ENCODE measurements at places on chromosomes 16 and 17.

DNA sequence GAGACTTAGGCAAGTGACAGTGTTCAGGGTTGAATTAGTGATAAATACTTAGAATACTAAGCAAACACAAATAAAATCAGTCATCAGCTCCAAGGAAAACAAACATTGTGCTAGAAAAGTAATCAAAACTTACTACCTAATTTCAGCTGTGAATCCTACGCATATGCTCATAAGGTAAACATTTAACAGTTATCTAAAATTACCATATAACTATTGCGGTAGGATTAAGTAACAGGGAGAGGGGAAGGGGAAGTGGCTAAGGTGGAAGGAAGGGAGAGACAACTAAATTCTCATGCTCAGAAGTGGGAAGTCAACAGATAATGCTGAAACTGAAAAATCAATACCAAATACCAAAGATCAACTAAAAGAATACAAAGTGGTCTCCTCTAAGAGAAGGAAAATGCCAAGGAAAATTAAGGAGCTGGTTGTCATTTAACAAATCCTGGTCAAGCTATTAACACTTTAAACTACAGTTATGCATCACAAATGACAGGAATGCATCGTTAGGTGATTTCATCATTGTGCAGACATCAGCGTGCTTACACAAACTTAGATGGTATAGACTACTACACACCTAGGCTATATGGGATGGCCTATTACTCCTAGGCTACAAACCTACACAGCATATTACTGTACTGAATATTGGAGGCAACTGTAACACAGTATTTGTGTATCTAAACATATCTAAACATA, 20.0 kb downstream of the USP32 start:
- DNase-seq, result no peak

GRCh38 chr17:57557416-57557815, 187.7 kb downstream of the CCDC182 start:
- no peak for DNase-seq

DNA sequence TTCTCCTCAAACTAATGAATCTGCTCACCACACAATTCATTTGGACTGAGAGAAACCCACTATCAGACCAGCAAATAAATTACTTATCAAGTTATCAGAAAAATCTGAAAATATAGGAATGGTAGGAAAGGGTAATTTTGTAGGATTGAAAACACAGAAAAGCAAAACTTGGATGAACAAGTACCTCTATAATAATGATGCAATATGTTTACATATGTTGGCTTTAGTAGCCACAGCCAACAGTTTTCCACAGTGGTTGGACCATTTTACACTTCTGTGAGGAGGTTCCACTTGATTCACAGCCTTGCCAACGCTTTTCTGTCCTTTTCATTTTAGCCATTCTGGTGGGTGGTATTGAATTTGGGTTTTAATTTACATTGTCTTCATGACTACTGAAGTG, 10.6 kb upstream of the GINS3 start:
- DNase-seq, result no peak

GRCh38 chr16:64543441-64543840, 578.4 kb downstream of the CDH11 start:
- DNase-seq, result no peak

- DNase-seq, result no peak
Observed at GRCh38 chr17:76390003-76390421, 5.6 kb downstream of the SPHK1 start.

DNA sequence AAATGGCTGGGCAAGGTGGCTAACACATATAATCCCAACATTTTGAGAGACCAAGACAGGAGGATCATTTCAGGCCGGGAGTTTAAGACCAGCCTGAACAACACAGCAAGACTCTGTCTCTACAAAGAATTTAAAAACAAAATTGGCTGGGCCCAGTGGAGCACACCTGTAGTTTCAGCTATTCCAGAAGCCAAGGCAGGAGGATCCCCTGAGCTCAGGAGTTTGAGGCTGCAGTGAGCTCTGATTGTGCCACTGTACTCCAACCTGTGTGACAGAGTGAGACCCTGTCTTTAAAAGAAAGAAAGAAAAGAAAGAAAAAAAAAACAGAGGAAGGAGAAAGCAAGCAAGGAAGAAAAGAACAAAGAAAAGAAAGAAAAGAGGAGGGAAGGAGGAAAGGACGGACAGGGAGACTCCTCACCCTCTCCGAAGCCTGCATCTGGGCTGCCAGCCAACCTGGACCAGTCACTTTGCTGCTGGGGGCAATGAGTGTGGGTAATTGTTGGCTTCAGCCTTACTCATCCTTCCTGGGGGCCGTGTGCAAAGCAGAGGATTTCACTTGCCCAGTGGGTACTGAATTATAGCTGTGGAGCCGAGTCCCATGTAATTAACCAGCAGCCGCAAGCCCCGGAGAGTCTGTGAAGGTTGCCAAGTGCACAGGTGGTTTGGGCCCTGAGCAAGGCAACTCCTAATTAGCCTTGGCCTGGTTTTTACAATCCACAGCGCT, 6.7 kb upstream of the MT4 start:
- no peak for DNase-seq

DNA sequence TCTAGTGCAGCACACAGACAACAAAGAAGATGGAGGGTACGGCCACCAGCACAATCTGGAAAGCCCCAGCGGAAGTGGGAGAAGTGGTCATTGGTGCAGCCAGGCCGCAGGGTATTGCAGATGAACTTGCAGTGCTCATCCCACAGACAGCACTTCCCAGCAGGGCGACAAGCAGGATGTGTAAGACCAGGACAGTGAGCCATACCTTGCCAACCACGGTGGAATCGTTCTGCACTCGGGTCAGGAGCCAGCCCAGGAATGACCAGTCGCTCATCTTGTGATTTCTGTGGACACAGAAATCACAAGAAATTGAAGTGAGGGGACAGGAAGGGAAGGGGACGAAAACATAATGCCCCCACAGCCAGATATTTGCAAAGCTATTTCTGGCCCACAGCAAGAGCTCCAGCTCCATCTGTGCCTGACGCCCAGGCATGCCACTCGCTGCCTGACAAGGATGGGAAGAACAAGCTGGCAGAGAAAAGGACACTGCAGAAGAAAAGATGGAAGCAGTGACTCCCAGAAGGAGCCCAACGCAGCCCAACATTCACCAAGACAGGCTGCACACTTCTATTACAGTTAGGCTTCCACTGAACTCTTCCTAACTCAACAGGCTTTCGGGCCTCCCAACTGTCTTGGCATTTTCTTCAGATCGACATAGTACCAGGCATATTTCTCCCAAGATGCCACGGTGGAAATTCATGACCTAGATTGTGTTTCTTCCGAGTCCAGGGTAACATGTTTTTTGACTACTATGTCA, 17.5 kb upstream of the MYO18A start:
- DNase-seq, result no peak

DNA sequence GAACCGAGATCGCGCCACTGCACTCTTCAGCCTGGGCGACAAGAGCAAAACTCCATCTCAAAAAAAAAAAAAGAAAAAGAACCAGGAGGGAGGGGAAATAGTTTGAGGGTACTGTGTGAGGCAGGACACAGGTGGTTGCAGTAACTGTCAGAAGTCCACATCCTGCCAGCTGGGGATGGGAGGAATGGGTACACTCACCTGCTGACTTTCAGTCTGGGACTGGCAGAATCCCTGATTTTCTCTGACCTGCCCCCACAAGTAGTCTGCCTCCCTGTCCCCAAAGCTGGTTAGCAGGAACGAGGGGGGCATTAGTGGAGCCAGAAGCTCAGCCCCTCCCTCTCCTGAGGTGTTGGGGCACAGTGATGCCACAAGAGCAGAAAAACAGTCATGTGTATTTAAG, 7.1 kb upstream of the ARL5C start:
- DNase-seq, result no peak

GRCh38 chr16:46947900-46948547, 25.4 kb downstream of the DNAJA2 start:
- DNase-seq, result no peak

DNA sequence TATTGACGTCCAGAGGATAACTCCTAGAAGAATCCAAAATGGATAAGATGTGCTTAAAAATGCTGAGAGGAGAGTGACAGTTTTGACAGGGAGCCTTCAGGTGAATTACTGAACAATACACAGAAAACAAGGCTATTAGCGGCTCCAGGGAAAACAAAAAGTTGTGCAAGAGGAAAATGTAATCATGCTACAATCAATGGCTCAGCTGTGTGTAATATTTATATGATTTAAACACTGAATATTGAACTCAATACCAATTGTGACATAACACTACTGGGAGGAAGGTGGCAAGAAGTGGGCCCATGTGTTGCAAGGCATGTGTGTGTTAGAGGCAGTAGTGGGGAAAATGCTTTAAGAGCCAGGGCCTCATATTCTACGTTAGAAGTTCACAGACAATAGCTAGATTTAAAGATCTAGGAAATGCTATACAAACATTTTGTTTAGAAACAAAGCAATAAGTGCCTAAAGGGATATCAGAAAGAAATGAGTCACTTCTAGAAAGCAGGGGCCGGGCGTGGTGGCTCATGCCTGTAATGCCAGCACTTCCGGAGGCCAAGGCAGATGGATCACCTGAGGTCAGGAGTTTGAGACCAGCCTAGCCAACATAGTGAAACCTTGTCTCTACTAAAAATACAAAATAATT, 253.2 kb upstream of the IRX5 start:
- DNase-seq, result no peak

DNA sequence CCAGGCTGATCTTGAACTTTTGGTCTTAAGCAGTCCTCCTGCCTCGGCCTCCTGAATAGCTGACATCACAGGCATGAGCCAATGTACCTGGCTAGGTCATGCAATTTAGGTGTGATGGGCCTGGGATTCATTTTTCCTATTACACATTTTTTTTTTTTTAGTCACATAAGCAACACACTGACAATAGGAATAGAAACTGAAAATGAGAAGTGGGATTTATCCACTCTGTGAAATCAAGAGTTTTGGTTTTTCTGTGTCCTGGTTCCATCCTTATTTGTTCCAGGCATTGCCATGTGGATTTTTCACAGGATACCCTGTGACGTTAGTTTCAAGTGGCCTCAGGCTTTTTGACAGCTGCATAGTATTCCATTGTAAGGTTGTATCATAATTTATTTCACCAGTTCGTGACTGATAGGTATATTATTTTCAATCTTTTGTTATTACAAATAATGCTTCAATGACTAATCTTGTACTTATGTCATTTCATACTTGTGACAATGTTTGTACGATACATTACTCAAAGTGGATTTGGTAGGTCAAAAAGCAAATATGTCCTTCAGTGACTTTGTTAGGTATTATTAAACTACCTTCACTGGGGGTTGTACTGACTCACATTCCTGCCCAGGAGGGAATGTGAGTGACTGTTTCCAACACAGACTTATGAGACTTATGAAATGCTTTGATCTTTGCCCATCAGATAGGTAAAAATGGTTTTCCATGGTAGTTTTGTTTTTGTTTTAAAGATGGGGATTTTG, 10.6 kb downstream of the ADCY7 start:
- no peak for DNase-seq

- DNase-seq, result no peak
Observed at GRCh38 chr17:3613124-3613523, 3.9 kb upstream of the TRPV1 start.

DNA sequence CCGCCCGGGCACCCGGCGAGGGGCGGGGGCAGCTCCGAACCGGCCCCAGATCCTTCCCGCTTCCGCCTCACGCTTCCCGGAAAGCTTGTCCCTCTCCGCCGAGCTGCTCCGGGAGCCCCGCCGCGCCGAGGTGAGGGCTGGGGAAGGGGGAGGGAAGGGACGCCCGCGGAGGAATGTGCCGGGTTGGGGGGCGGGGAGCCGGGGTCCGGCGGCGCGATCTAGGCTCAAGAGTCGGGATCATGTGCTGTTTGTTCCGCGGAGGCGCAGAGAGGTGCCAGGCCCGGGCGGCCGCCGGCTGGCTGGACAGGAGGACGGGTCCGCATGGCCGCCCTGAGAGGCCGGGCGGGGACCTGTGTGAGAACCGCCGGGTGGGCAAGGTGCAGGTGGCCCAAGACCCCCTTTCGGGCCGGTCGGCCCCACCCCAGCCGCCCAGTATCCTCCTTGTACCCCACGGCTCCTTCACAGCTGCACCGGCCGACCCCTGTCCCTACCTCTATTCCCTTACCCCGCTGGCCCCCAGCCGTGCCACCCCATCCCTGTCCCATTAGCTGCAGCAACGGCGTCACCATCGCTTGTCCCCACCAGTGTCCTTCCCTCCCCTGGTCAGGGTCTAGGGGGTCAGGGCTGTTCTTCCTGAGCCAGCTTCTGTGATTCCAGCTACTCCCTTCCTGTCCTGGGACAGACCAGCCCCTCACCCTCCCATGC, 429 bp downstream of the KIF1C start:
- no peak for DNase-seq

- DNase-seq, result no peak
Observed at GRCh38 chr17:19485800-19486340, 47.8 kb upstream of the SLC47A1 start.

- DNase-seq, result no peak
Observed at GRCh38 chr17:50062293-50063243, 6.7 kb downstream of the ITGA3 start.

GRCh38 chr16:48535369-48535787, 74.6 kb downstream of the N4BP1 start:
- no peak for DNase-seq

- no peak for DNase-seq
Observed at GRCh38 chr17:57668332-57668731, 76.8 kb downstream of the CCDC182 start.

GRCh38 chr17:27366437-27366836, 72.5 kb downstream of the WSB1 start:
- no peak for DNase-seq

GRCh38 chr17:15457723-15458094, 9.7 kb downstream of the CDRT4 start:
- DNase-seq, result no peak

- DNase-seq, result no peak
Observed at GRCh38 chr17:83198366-83199341, 119.2 kb downstream of the METRNL start.

- no peak for DNase-seq
Observed at GRCh38 chr16:74771656-74772315, 2.8 kb downstream of the FA2H start.

GRCh38 chr16:67169642-67170167, 633 bp upstream of the NOL3 start:
- DNase-seq, result no peak

Data from stimulated activated CD8-positive, alpha-beta memory T cell treated with anti-CD3 and anti-CD28 coated beads, Interleukin-15, amount 100 ng/mL, for 48 hours (primary cell).